ENCODE measurements at places on chromosomes 6 and 20.

DNA sequence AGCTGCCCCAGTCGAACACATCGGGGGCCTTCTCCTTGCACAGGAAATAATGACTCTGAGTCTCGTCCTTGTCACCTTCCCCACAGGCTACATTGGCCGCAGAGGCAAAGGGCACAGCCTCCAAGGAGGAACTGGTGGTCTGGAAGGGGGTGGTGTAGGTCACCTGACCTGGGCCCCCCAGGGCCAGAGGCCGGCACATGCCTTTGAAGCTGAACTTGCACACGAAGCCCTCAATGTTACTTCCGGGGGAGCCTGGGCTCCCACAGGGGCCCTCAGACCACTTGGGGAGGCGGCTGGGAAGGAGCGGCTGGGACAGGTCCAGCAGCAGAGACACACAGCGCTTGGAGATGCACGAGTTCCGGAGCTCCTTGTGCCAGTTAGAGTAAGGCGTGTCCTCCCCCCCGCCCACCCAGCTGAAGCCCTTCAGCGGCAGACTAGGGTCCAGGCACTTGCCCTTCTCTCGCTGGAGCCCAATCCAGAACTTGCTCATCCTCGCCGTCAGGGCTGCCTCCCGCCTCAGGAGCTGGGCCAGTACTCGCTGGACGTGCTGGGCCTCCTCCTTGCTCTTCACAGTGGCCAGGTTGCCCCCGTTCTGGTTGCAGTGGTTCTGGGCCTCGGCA, 578 bp downstream of the CD93 start:
- no peak for DNase-seq

- no peak for DNase-seq
Measured at GRCh38 chr20:750801-751200, 17.5 kb downstream of the SLC52A3 start.

GRCh38 chr6:137246164-137246563, 27.0 kb upstream of the IFNGR1 start:
- DNase-seq, result no peak

- no peak for DNase-seq
Measured at GRCh38 chr20:58467572-58468527, 47.3 kb downstream of the APCDD1L start.

GRCh38 chr6:133906050-133906449, 17.1 kb downstream of the TCF21 start:
- DNase-seq, result no peak

GRCh38 chr20:25030007-25030648, 27.8 kb downstream of the ACSS1 start:
- DNase-seq, result no peak

- DNase-seq, result no peak
Measured at GRCh38 chr6:34982424-34982852, 93.4 kb downstream of the ANKS1A start.

DNA sequence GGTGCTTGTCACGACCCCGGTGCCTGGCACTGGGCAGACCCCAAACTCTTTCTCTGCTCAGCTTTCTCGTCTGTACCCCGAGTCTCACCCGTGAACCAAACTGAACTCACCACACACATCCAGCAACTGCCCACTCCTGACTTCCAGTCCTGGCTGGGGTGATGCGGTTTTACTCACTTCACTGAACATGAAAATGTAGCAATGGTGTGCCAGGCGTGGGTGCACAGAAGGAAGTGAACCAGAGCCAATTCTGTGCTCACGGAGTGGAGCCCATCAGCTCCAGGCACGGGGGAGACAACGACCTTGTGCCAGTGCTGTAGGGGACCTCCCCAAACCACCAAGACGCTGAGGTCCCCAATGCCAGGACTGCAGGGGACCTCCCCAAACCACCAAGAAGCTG, 78.7 kb upstream of the AFDN start:
- no peak for DNase-seq

- no peak for DNase-seq
Measured at GRCh38 chr20:57412347-57413029, 21.3 kb downstream of the RBM38 start.

GRCh38 chr6:6332811-6333244, 12.4 kb upstream of the F13A1 start:
- DNase-seq, result no peak

GRCh38 chr20:37702403-37703034, 8.7 kb downstream of the CTNNBL1 start:
- DNase-seq, result no peak

DNA sequence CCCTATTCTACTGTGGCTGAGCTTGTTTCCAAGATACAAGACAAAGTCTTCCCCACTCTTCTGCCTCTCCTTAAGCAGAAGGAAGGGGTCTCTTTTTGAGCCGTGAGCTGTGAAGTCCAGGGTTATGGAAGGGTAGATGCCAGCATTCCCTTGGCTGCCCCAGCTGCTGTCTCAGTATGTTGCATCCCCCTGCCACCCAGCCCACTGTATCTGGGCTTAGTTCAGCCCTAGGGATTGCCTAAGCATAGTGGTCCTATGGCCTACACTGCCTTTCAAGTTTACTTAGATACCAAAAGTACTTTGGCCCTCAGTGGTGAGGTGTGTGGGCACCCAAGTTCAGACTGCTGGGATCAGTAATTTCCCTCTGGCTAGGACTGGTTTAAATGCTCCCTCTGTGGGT, 421.9 kb upstream of the KHDRBS2 start:
- no peak for DNase-seq

- DNase-seq, result no peak
Measured at GRCh38 chr20:26276554-26277210, 580.0 kb upstream of the ZNF337 start.

- DNase-seq, result no peak
Measured at GRCh38 chr20:38036366-38036765, 2.8 kb downstream of the RPRD1B start.

- no peak for DNase-seq
Measured at GRCh38 chr6:121593011-121593641, 157.7 kb downstream of the GJA1 start.

GRCh38 chr6:75155631-75156030, 50.2 kb downstream of the COL12A1 start:
- DNase-seq, result no peak

- no peak for DNase-seq
Measured at GRCh38 chr6:56288347-56288746, 41.0 kb upstream of the COL21A1 start.

GRCh38 chr6:83536034-83536646, 23.8 kb downstream of the PRSS35 start:
- DNase-seq, result no peak

- DNase-seq, result no peak
Measured at GRCh38 chr6:111605100-111605751, 452 bp downstream of the TRAF3IP2 start.

DNA sequence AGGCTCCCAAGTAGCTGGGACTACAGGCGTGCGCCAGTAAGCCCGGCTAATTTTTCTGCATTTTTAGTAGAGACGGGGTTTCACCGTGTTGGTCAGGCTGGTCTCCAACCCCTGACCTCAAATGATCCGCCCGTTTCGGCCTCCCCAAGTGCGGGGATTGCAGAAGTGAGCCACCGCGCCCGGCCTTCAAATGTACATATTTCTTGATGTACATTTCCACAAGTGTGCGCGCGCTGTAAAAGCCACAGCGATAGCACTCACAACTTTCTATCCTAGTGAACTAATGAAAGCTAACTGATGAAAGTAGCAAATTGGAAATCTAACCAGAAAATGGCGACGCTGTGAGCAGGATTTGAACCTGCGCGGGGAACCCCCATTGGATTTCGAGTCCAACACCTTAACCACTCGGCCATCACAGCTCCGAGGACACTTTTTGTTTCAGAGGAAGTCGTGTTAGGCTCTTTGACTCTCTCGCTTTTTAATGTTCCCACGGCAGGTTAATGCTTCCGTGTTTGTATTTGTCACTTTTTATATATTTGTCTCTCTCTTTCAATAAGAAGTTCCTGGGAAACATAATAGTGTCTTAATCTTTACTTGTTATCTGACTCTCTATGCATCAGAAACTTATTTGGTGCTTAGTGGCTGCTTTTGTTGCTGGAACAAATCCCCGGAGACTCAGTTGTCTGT, 199.4 kb upstream of the ZNF184 start:
- no peak for DNase-seq

DNA sequence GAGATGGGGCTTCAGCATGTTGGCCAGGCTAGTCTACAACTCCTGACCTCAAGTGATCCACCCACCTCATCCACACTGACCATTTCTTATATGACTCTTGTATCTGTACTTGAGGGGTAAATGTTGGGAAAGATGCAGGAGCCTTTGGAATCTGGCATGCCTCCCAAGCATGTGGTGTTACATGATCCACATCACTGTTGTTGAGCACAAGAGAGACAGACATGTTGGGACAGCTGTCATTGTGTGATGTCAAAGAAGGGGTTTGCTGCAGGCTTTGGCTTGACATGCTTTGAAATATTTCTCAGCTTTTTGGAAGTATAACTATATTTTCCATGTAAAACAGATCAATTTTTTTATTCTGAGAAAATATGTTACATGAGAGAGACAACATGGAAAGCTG, 139.9 kb downstream of the MOXD1 start:
- DNase-seq, result no peak

DNA sequence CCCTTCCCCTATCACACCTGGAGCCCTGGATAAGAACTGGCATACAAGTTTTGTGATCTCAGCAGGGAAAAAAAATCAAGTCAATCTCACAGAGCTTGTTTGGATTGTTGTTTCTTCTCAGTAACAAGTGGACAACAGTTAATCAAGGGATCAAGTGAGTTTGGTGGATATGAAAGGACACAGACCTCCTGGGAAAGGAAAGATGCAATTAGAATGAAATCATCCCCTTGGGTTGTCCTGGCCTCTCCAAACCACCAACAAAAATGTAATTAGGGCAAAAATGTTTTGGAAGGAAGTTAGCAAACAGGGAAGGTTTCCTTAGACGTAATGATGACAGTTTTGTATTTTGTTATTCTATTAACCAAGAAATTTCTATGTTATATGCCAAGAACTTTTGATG, 99.1 kb upstream of the PRDM1 start:
- no peak for DNase-seq

DNA sequence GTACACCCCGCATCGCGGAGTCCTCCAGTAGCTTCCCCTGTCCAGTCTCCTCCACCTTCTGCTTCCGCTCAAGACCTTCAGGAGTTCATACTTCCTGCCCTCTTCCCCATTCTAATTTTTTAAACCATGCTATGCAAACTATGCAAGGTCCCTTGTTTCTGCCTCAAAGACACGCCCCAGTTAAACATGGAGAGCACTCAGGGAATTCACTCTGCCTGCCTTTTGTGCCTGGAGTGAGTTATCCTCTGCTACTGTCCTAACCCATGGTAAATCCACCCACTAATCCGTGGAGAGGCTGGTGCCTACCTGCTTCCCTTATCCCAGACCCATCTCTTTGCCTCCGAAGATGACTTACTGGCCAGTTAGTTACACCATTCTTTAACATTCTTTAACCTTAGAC, 473.7 kb upstream of the JARID2 start:
- DNase-seq, result no peak

- DNase-seq, result no peak
Measured at GRCh38 chr6:111041917-111042316, 45.4 kb upstream of the SLC16A10 start.

DNA sequence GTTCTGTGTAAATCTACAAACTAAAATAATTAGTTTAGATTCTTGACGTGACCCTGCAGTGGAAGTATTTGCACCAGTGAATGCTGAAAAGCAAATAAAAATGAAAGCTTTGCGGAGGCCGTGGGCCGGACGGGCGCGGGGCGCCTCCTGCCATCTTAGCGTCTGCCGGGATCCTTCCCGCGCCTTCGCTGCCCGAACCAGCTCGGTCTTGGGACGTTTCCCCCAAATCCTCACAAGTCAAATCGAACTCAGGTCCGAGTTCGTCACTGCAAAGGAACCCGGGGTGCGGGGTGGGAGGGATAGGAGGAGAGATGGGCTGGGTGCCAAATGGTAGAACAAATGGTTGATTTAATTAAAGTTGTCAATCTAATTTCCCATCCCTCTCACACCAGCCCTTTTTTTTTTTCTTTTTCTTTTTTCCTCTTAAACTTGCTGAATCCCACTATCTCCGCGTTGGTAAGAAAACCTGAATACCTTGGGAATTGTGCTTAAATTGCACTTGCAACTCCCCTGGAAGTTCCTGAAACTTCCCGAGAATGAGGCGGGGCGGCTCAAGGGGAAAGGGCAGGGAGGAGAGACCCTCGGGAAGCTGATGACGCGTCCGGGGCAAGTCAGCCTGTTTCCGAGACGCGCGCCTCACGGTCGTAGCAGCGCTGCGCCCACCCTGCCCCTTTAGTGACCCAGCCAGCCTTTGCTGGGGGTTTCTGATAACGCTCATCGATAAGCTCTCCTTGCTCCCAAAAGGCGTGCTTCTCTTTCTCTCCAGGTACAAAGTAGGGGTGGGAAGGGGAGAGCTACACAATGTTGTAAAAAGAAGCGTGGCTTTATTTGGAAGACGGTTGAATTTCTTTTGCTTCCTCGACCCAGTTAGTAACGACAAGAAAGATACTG, 1.8 kb downstream of the GJA1 start:
- DNase-seq, result no peak

DNA sequence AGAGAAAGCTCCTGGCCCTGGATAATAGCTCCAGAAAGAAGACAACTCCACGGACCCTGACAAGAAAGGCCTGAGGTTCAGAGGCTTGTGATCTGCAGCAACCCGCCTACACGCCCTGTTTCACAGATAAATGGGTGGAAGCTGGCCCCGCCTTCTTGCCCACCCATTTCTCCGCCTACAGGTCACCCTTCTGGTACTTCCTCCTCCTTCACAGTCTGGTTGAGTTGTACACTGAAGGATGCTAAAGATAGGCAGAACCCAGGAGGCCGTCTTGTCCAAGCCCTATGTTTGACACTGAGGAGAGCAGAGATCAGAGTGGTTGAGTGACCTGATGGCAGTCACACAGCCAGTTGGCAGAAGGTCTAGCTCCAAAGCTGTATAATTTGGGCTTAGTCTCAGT, 34.2 kb upstream of the MDGA1 start:
- DNase-seq, result peak; percentile 46

- no peak for DNase-seq
Measured at GRCh38 chr20:24776755-24777271, 172.3 kb upstream of the CST7 start.

DNA sequence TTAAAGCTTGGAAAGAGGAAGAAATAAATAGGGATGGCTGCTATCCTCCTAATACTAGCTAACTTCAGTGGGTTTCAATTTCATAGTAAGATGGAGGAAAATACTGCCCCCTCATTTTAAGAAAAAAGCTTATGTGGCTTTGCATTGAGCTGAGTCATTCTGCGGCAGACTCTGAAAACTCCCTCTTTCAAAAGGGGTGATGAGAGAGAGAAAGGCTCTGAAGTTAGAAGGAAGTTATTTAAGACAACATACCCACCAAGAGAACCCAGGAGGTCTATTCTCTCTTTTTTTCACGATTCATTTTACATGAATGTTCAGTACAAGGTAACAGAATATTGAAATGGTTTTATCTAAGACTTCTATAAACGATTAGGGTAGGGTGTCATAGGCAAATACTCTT, 4.5 kb downstream of the PRDM13 start:
- DNase-seq, result no peak

- no peak for DNase-seq
Measured at GRCh38 chr20:57659517-57660180, 39.4 kb upstream of the ZBP1 start.

DNA sequence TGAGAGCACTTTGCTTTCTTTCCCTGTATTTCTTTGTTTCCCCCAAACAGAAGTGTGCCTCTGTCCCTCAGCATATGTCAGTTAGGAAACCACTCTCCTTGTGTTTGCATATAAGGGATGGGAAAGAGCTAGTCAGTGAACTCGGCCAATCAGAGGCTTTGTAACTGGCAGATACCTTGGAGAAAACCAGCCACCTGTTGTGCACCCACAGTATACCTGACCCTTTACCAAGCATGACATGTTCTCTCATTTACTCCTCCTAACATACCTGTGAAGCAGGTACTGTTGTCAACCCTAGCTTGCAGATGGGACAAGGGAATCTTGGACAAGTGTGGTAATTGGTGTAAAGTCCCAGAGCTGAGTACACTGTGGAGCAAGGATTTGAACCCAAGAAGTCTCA, 96.1 kb upstream of the FAM8A1 start:
- DNase-seq, result no peak
